ENCODE measurements at places on chromosomes 4 and X.

- DNase-seq, result no peak
Observed at GRCh38 chr4:166527500-166527899, 654.5 kb downstream of the TLL1 start.

DNA sequence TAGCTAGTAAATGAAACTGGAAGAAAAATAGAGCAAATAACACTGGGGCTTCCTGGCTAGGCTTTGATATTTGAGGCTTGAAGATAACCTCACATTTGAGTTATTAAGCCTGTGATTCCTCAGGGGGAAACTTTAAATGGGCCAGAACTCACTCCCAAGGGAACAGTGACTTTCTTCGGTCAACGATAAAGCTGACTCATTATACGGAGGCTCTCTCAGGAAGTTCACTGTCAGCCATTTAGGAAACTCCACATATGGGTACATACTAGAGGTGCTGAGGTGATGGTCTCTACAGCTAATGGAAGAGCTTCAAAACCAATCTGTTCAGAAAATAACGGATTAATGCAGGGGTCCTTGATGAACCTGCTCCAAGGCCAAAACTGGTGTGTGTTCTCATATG lies 120.8 kb downstream of the SH2D1A start:
- no peak for DNase-seq

- no peak for DNase-seq
Observed at GRCh38 chr4:93748373-93749291, 79.9 kb upstream of the ATOH1 start.

- DNase-seq, result no peak
Observed at GRCh38 chr4:81427344-81427821, 44.3 kb downstream of the RASGEF1B start.
